Hepatocyte (in vitro differentiated cells): ENCODE measurements at places on chromosomes 3 and 15.

- no peaks in the 10 kb centered on the region for H3K36me3 ChIP-seq
- H3K4me1 ChIP-seq: peaks cover 24% of the 10 kb centered on the region
- H3K27ac ChIP-seq: peak overlapping the region; percentile 91
- no peak overlapping the region for H3K4me3 ChIP-seq
- H3K27me3 ChIP-seq: no peaks in the 10 kb centered on the region
- peak; percentile 53 for DNase-seq
Observed at GRCh38 chr15:101187820-101188636, 63.8 kb downstream of the CHSY1 start.

DNA sequence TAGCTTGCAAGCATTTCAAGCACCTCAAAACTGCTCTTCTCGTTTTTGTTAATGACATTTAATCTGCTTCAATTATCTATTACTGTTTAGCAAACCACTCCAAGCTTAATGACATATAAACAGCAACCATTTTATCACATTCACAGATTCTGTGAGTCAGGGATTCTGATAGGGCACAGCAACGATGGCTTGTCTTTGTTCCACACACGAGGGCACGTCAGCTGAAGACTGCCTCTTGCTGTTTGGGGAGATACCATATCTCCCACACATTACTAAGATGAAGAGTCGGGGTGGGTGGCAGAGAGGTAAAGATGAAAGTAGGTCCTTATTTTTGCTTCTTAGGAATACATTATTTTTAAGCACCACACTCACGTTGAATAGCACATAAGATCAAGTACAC is 19.3 kb downstream of the CPOX start:
- H3K4me1 ChIP-seq: no peaks in the 10 kb centered on the region

DNA sequence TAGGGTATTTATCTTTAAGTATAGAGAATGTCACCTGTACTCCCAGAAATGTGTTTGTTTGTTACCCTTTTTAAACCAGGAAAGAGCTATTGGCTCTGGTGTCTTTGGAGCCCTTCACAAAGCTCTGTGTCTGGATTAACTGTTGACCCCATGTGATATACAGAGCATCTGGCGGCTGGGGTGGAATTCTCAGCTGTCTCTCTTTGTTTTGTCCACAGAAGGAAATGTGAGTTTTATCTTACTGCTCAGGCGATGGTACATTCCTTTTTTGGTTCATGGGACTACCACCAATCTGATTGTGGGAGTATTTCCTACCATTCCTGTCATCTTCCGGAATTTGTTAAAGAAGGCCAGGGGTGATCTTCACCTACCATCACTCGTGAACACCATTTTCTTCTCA is 120.3 kb downstream of the AKAP13 start:
- peak overlapping the region; percentile 2 for H3K27ac ChIP-seq
- H3K27me3 ChIP-seq: no peaks in the 10 kb centered on the region
- H3K36me3 ChIP-seq: no peaks in the 10 kb centered on the region
- H3K4me1 ChIP-seq: peaks cover 40% of the 10 kb centered on the region
- H3K4me3 ChIP-seq: no peak overlapping the region

- no peaks in the 10 kb centered on the region for H3K27me3 ChIP-seq
- H3K27ac ChIP-seq: no peak overlapping the region
- no peaks in the 10 kb centered on the region for H3K36me3 ChIP-seq
- H3K4me3 ChIP-seq: no peak overlapping the region
- H3K4me1 ChIP-seq: peaks cover 8% of the 10 kb centered on the region
- DNase-seq: no peak
Observed at GRCh38 chr3:81245501-81245900, 515.9 kb downstream of the GBE1 start.

- H3K27ac ChIP-seq: no peak overlapping the region
- no peak overlapping the region for H3K4me3 ChIP-seq
- H3K36me3 ChIP-seq: no peaks in the 10 kb centered on the region
- H3K27me3 ChIP-seq: no peaks in the 10 kb centered on the region
- DNase-seq: peak; percentile 30
Observed at GRCh38 chr15:62075595-62076277, 9.0 kb downstream of the C2CD4A start.

- H3K27ac ChIP-seq: no peak overlapping the region
- H3K27me3 ChIP-seq: no peaks in the 10 kb centered on the region
Observed at GRCh38 chr15:54082836-54083492, 104.7 kb downstream of the UNC13C start.

DNA sequence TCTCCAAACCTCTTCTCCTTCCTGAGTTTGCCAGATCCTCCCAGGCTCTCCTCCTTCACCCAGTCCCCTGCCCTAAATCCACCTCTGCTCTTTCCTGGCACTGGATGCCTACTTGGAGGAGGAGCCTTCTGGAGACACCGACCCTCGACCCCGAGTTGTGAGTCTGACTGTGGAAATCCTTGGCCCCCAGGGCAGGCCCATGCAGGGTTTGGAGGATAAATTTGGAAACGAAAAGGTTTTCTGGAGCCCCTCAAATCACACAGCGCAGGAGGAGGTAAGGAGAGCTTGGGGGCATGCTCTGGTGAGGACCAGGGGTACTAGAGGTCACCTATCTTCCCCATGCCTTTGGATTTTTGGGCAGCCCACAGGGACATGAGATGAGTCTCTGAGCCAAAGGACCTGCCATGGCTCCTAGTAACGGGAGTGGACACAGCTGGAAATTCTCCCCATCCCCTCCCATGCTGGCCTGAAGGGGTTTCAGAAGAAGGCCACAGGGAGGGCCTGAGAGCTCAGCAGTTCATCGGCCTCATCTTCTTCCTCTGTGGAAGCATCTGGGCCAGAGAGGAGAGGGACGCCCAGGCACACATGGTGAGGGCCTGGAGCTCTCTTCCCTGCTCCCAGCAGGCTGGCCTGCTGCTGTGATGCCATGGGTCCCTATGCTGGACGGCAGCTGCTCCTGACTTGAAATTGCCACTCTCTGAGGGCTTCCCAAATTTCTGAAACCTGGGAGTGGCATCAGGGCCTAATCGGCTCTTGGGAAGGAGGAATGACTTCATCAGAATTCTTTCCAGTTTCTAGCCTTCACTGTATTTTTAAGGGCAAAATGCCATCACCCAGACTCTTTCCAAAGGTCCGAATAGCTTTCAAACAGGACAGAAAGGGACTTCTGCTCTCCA is 68.6 kb upstream of the ITGA11 start:
- no peak overlapping the region for H3K27ac ChIP-seq
- no peaks in the 10 kb centered on the region for H3K4me1 ChIP-seq
- no peak overlapping the region for H3K4me3 ChIP-seq
- H3K27me3 ChIP-seq: no peaks in the 10 kb centered on the region
- no peaks in the 10 kb centered on the region for H3K36me3 ChIP-seq

GRCh38 chr3:188926741-188927511 is 244.8 kb upstream of the TPRG1 start:
- H3K27ac ChIP-seq: no peak overlapping the region
- H3K36me3 ChIP-seq: no peaks in the 10 kb centered on the region
- H3K27me3 ChIP-seq: no peaks in the 10 kb centered on the region
- no peak overlapping the region for H3K4me3 ChIP-seq

- H3K27me3 ChIP-seq: no peaks in the 10 kb centered on the region
- H3K4me1 ChIP-seq: no peaks in the 10 kb centered on the region
- no peak overlapping the region for H3K4me3 ChIP-seq
- no peaks in the 10 kb centered on the region for H3K36me3 ChIP-seq
Observed at GRCh38 chr3:61138401-61138800, 112.9 kb downstream of the FHIT start.

GRCh38 chr3:194497799-194498575 is 11.2 kb upstream of the ATP13A3 start:
- DNase-seq: peak; percentile 41
- no peaks in the 10 kb centered on the region for H3K27me3 ChIP-seq
- no peaks in the 10 kb centered on the region for H3K36me3 ChIP-seq
- H3K4me1 ChIP-seq: peaks cover 32% of the 10 kb centered on the region
- H3K4me3 ChIP-seq: no peak overlapping the region

- no peaks in the 10 kb centered on the region for H3K27me3 ChIP-seq
- no peaks in the 10 kb centered on the region for H3K36me3 ChIP-seq
- peak; percentile 23 for DNase-seq
- no peak overlapping the region for H3K4me3 ChIP-seq
Observed at GRCh38 chr15:20346082-20346805, 195.4 kb downstream of the GOLGA6L6 start.

DNA sequence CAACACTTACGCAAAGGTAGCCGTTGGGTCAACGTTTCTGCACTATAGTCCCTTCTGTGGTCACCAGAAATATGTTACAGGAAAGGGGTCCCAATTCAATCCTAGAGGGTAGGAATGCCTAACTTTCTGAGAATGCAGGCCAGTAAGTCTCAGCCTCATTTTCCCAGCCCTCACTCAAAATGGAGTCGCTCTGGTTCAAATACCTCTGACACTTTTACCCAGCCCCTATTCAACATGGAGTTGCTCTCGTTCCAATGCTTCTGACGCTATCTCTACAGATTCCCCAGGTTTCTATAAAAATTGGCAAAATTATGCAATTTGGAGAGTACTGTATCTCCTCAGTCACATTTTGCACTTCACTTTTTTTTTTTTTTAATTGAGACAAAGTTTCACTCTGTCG is 39.7 kb downstream of the ZNF445 start:
- no peaks in the 10 kb centered on the region for H3K36me3 ChIP-seq
- H3K4me1 ChIP-seq: peaks cover 14% of the 10 kb centered on the region
- H3K4me3 ChIP-seq: no peak overlapping the region
- peak overlapping the region; percentile 46 for H3K27ac ChIP-seq

DNA sequence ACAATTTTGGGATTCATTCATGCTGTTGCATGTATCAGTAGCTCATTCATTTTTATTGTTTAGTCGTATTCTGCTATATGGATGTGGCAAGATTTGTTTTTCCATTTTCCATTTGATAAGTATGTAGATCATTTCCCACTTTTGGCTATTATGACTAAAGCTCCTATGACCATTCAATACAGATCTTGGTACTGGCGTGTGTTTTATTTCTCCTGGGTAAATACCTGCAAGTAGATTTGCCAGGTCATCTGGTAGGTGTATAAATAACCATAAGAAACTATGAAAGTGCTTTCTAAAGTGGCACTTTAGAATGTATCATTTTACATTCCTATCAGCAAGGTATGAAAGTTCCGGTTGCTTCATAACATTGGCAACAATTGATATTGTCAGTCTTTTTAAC is 124.6 kb downstream of the TNIK start:
- peak overlapping the region; percentile 51 for H3K27ac ChIP-seq
- no peaks in the 10 kb centered on the region for H3K27me3 ChIP-seq
- H3K36me3 ChIP-seq: no peaks in the 10 kb centered on the region
- H3K4me1 ChIP-seq: peaks cover 6% of the 10 kb centered on the region
- DNase-seq: no peak

DNA sequence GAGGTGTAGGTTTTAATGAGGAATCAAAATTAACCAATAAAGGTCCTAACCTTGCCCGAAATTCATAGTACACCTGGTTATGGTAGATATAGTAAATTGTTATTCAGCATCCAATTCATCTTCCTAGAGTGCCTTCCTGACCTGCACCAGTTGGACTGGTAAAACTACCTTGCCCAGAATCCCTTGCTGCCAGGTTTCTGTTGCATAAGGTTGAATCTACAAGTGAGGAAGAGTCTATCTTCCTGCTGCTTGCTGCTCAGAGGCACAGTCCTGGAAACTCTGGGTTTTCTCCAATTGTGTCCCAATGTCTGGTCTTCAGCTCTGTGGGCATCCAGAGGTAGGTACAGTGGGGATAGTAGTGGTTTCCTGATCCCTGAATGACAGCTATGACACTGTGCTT is 17.3 kb downstream of the CCDC54 start:
- H3K4me3 ChIP-seq: no peak overlapping the region
- DNase-seq: peak; percentile 16

- no peak overlapping the region for H3K4me3 ChIP-seq
- H3K27ac ChIP-seq: no peak overlapping the region
- H3K27me3 ChIP-seq: no peaks in the 10 kb centered on the region
- no peaks in the 10 kb centered on the region for H3K36me3 ChIP-seq
Observed at GRCh38 chr3:10389995-10390394, 69.1 kb upstream of the SEC13 start.

DNA sequence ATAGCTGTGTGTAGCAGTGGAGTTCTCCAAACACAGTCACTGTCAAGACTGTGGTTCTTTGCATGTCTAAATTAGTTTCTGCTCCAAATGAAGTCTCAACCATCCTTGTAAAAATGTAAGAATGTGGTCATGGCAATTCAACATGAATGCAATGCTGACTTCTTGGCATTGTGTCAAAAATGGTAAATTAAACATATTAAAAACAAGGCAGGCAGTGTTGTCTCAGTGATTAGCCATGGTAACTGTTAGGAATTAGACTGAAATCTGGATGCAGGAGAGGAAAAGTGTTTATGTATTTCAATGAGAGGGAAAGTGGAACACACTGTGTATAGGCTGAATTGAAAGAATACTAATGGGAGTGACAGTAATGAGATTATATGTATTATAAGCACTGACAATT is 597.2 kb downstream of the EDEM1 start:
- no peak for DNase-seq
- H3K36me3 ChIP-seq: no peaks in the 10 kb centered on the region
- no peaks in the 10 kb centered on the region for H3K4me1 ChIP-seq
- H3K27ac ChIP-seq: no peak overlapping the region

GRCh38 chr3:140686128-140686527 is 8.3 kb downstream of the TRIM42 start:
- no peaks in the 10 kb centered on the region for H3K4me1 ChIP-seq
- DNase-seq: no peak
- no peaks in the 10 kb centered on the region for H3K36me3 ChIP-seq
- H3K27ac ChIP-seq: no peak overlapping the region
- no peaks in the 10 kb centered on the region for H3K27me3 ChIP-seq

- peak; percentile 86 for DNase-seq
Observed at GRCh38 chr3:42780892-42781700, 8.0 kb upstream of the CCDC13 start.

- no peaks in the 10 kb centered on the region for H3K27me3 ChIP-seq
- no peak for DNase-seq
- H3K36me3 ChIP-seq: no peaks in the 10 kb centered on the region
- H3K4me3 ChIP-seq: no peak overlapping the region
Observed at GRCh38 chr3:177405191-177405672, 207.9 kb upstream of the TBL1XR1 start.

DNA sequence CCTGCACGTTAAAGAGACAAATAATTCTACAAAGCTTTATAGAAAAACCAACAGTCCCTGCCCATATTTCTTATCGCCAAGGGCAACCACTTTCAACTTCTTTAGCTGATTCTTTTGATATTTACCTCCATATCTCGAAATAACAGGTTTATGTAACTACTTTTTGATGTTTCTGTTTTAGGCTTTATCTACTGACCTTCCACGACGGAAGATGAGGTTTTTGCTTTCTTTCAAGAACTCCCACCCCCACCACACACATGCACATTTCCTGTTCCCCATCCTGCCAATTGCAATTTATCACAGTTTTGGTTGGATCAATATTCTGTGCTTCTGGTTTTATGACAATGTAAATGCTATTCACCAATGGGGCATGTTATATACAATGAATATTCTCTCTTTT is 330.4 kb upstream of the ICE2 start:
- H3K4me1 ChIP-seq: no peaks in the 10 kb centered on the region
- no peak overlapping the region for H3K4me3 ChIP-seq
- no peak for DNase-seq
- H3K36me3 ChIP-seq: no peaks in the 10 kb centered on the region
- no peak overlapping the region for H3K27ac ChIP-seq

GRCh38 chr15:88833731-88834100 is 30.5 kb downstream of the ACAN start:
- H3K4me1 ChIP-seq: no peaks in the 10 kb centered on the region
- DNase-seq: no peak
- H3K27me3 ChIP-seq: no peaks in the 10 kb centered on the region
- H3K27ac ChIP-seq: no peak overlapping the region
- H3K4me3 ChIP-seq: no peak overlapping the region

GRCh38 chr15:78034495-78035191 is 42.9 kb downstream of the TBC1D2B start:
- H3K4me3 ChIP-seq: no peak overlapping the region
- no peaks in the 10 kb centered on the region for H3K36me3 ChIP-seq
- H3K27ac ChIP-seq: peak overlapping the region; percentile 74
- peaks cover 29% of the 10 kb centered on the region for H3K4me1 ChIP-seq
- no peak for DNase-seq
